WTC11 (cell line): ENCODE measurements at places on chromosomes 16 and 17. TPM values are rescaled to one million over a fixed set of nuclear protein-coding genes. Genes with fewer than 3 reads are reported as not detected.

DNA sequence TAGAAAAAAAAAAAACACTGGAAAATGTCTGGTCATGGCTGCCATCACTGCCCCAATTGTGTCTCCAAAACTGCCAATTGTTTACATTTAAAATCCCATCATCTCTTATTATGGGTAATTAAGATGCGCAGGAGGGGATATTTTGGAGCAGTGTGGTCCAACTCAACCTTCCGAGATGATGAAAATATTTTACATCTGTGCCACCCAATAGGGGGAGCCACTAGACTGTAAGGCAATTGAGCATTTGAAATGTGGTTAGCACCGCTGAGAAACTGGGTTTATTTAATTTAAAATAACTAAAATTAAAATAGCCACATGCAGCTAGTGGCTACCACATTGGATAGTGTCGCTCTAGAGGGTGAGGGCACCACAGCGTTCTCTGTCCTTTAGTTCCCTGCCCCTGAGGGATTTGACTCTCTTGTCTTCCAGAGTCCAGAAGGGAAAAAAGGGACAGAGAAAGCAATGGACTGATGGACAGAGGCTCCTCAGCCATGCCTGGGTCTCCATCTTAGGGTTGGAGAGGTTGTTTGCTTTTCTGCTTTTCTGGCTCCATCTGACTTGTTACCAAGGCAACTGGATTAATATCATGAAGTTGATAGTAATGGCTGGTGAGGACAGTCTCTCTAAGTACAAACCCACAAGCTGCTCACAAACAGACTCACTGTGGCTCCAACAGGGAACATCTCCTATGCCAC is 3.5 kb downstream of the MPO start:
- no peak for DNase-seq
- no peaks in the 10 kb centered on the region for H3K36me3 ChIP-seq
- peaks cover 16% of the 10 kb centered on the region for H3K27me3 ChIP-seq

DNA sequence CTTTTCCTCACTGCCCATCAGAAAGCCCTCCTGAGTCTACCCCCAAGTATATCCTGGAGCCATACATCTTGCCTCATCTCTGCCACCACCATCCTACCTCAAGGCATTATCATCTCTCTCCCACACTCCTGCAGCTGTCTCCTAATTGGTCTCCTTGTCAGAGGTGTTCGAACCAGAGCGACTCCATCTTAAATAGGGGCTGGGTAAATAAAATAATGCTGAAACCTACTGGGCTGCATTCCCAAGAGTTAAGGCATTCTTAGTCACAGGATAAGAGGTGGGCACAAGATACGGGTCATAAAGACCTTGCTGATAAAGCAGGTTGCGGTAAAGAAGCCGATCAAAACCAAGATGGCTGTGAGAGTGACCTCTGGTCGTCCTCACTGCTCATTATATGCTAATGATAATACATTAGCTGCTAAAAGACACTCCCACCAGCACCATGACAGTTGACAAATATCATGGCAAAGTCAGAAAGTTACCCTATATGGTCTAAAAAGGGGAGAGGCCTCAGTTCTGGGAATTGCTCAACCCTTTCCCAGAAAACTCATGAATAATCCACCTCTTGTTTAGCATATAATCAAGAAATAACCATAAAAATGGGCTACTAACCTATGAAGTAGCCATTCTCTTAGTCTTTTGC is 97.0 kb upstream of the C16orf82 start:
- no peak for DNase-seq
- no peak overlapping the region for H3K4me3 ChIP-seq

GRCh38 chr17:75295201-75296158 is 6.2 kb upstream of the SLC25A19 start:
- DNase-seq: no peak
- no peaks in the 10 kb centered on the region for H3K27me3 ChIP-seq
- no peaks in the 10 kb centered on the region for H3K36me3 ChIP-seq
- H3K4me3 ChIP-seq: no peak overlapping the region

DNA sequence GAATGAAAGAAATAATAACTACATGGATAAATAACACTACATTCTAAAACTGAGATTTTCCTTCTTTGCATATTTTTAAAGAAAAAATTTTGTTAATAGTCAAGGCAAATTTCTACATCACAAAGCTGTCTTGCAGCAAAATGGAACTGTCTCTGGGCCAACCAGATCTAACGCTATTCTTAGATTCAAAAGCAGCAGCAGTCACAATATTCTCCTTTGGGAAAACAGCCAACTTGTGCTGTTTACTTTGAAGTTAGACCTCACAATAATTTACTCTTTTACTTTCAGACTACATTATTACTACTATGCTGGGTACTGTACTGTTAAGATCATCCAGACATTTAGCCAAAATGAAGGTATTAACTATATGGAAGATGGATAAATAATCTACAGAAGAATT is 189.1 kb downstream of the CEP112 start:
- peaks cover 6% of the 10 kb centered on the region for H3K36me3 ChIP-seq
- no peaks in the 10 kb centered on the region for H3K4me1 ChIP-seq
- no peaks in the 10 kb centered on the region for H3K27me3 ChIP-seq
- DNase-seq: no peak

DNA sequence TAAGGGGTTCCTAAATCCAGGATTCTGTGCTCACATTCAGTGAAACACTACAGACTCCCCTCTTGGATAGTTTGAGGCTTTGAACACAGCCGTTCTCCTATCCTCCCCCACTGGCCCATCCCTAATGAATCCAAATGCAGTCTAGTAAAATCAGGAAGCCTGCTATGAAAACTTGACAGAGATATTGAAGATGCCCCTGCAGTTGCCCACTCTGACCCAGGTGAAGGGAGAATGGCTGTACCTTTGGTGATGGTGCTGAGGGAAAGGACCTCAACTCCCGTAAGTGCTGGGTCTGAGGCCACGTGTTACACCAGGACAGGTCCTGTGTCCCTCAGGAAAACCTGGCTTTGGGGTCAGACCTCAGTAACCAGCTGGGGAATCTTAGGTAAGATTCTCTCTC is 54.4 kb downstream of the SF3B3 start:
- no peak for DNase-seq
- H3K4me1 ChIP-seq: peaks cover 14% of the 10 kb centered on the region
- peaks cover 14% of the 10 kb centered on the region for H3K36me3 ChIP-seq
- peaks cover 4% of the 10 kb centered on the region; the same call in 1 of the 2 replicates for H3K27me3 ChIP-seq
- no peak overlapping the region for H3K4me3 ChIP-seq

DNA sequence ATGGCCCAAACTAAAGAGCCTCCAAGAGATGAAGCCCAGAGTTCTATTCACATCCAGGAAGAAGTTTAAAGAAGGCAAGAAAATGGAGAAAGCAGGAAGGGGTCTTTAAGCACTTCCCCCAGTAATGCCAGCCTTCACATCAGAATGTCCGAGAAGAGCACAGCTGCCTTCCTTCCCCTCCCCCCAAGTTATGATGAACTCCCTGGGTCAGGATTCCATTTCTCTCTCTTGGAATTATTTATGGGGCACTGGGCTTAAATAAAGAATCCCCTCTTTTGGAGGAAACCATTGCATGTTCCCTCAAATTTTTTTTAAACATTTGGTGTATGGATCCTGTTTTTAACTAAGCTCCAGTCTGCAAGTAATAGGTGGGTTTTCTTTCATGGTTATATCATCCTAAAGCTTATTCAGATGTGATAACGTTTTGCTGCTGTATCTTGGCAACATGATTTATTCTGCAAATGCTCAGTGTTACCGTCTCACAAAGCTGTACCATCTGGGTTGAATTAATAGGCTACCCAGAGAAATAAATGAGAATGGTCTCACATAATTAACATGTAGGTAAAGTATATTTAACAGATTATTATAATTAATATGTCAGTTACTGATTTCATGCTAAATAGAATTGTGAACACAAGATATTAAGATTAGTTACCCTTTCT is 160.9 kb upstream of the TOX3 start:
- no peaks in the 10 kb centered on the region for H3K36me3 ChIP-seq
- H3K27ac ChIP-seq: no peak overlapping the region
- no peak for DNase-seq
- peaks cover 10% of the 10 kb centered on the region for H3K4me1 ChIP-seq

- H3K4me1 ChIP-seq: peaks cover 17% of the 10 kb centered on the region
- no peaks in the 10 kb centered on the region for H3K27me3 ChIP-seq
- no peak overlapping the region for H3K4me3 ChIP-seq
- peak overlapping the region; percentile 60; the same call in 1 of the 2 replicates for H3K27ac ChIP-seq
- DNase-seq: no peak
Observed at GRCh38 chr17:2797226-2797625, 988 bp downstream of the RAP1GAP2 start.

GRCh38 chr17:29156781-29157180 is 23.4 kb downstream of the MYO18A start:
- H3K27me3 ChIP-seq: no peaks in the 10 kb centered on the region
- peaks cover 30% of the 10 kb centered on the region for H3K4me1 ChIP-seq
- no peak overlapping the region for H3K4me3 ChIP-seq
- H3K27ac ChIP-seq: peak overlapping the region; percentile 93; the same call in 1 of the 2 replicates

GRCh38 chr17:38508570-38508950 is 80.3 kb downstream of the ARHGAP23 start:
- no peak overlapping the region; the same call in 1 of the 2 replicates for H3K27ac ChIP-seq
- H3K27me3 ChIP-seq: peaks cover 33% of the 10 kb centered on the region
- peaks cover 33% of the 10 kb centered on the region for H3K4me1 ChIP-seq
- H3K36me3 ChIP-seq: peaks cover 11% of the 10 kb centered on the region

GRCh38 chr17:58593123-58593522 is 78.7 kb upstream of the MTMR4 start:
- no peaks in the 10 kb centered on the region for H3K36me3 ChIP-seq
- H3K27me3 ChIP-seq: no peaks in the 10 kb centered on the region
- H3K4me1 ChIP-seq: no peaks in the 10 kb centered on the region
- no peak overlapping the region for H3K27ac ChIP-seq
- no peak overlapping the region for H3K4me3 ChIP-seq

MSI2 gene
- total RNA-seq: 79.9 to 87.0 TPM (median 82.1 TPM) in 3 replicates

BAIAP3 gene
- 15.2 to 18.8 TPM (median 16.5 TPM) in 3 replicates for total RNA-seq

GRCh38 chr17:31838636-31839225 is 20.3 kb downstream of the COPRS start:
- DNase-seq: no peak
- peaks cover 5% of the 10 kb centered on the region for H3K27me3 ChIP-seq
- H3K4me3 ChIP-seq: no peak overlapping the region
- H3K27ac ChIP-seq: no peak overlapping the region
- no peaks in the 10 kb centered on the region for H3K4me1 ChIP-seq
- H3K36me3 ChIP-seq: no peaks in the 10 kb centered on the region

DNA sequence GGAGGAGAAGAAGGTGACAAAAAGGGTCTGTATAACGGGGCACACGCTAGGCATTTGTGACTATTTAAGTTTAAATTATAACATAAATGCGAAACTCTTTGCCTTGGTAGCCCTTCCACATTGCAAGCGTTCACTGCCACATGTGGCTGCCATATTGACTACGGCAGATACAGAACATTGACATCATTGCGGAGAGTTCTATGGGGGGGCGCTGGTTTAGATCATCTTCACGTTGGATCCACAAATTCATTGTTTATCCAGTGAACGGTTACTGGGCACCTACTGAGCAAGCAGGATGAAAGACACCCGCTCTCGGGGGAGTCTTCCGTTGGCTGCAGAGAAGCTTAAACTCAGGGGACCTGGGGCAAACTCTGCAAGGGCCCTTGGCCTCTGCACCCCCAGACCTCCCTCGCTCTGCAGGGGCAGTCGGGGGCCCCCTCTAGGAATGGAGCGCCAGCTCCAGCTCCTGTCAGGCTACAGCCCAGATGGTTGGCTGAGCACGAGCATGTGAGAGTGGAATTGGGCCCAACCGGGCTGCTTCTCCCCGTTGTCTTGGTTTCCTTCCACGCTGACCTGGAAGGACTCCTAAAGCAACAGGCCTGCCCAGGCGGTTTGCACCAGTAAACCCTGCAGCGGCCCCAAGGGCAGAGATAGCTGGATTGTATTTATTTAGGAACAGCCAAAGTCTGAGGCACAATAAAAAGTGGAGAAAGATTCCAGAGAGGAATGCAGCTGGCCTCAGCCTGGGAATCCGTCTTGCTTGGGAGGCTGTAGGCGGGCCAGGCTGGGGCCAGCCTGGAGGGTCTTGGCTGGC is 172.2 kb downstream of the SEC14L1 start:
- peaks cover 23% of the 10 kb centered on the region for H3K4me1 ChIP-seq
- H3K27ac ChIP-seq: no peak overlapping the region
- H3K36me3 ChIP-seq: no peaks in the 10 kb centered on the region; the same call in 1 of the 2 replicates
- no peaks in the 10 kb centered on the region for H3K27me3 ChIP-seq

DNA sequence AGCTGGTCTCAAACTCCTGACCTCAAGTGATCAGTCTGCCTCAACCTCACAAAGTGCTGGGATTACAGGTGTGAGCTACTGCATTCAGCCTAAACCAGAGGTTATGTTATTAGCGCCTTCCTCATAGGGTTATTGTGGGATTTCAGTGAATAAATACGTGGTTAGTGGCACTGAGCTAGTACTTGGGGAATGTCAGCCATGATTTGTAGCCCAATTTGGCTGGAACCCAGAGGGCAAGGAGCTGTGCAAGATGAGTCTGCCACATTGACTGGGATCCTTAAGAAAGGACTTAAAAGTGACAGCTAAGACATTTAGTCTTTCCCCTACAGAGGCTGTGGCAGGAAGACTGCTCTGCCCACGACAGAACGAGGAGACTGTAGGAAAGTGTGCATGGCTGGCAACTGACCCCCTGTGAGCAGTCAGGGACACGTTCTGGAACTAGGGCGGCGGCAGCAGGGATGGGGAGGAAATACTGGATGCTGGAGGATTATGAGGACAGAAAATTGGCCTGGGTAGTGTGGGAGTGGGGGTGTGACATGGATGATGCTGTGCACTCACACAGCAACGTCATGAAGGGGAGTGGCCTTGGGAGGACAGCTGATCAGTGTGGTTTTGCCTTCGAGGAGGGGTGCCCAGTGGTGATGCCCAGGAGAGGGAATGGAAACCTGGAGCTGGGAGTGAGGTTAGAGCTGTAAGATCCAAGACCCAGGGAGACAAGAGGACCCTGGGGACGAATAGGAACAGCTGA is 14.6 kb downstream of the ATP5PD start:
- DNase-seq: peak; percentile 35
- peak overlapping the region; percentile 99 for H3K4me3 ChIP-seq
- peaks cover 27% of the 10 kb centered on the region for H3K27me3 ChIP-seq
- H3K36me3 ChIP-seq: peaks cover 20% of the 10 kb centered on the region
- H3K4me1 ChIP-seq: peaks cover 22% of the 10 kb centered on the region

NPIPA8 gene
- 6.8 to 32.4 TPM (median 22.7 TPM) in 3 replicates for total RNA-seq

- peaks cover 10% of the 10 kb centered on the region for H3K27me3 ChIP-seq
- no peak overlapping the region for H3K4me3 ChIP-seq
- no peak overlapping the region for H3K27ac ChIP-seq
- peaks cover 24% of the 10 kb centered on the region for H3K4me1 ChIP-seq
Observed at GRCh38 chr16:18047761-18048160, 288.8 kb downstream of the NPIPA8 start.

KRT25 gene
- not detected in 3 replicates for total RNA-seq

DNA sequence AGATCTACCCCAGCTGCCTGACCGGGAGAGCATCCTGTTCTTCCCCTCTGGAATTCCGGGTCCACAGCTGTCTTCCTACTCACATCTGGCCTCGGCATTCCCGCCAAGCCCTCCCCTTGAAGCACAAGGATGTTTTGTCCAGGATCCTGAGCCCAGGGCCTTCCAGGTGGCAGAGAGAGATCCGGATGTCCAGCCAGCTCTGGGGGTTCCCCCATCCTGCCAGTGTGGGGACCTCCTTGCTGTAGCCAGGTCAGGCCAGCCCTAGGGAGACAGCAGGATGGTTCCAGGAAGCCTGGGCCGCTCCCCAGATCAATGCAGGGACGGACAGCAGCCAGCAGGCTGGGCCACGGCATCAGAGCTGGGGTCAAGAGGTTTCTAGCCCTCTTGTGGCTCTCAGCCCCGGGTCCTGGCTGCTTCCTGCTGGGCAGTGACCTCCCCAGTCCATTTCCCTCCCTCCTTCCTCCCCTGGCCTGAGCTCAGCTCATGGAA is 55.3 kb downstream of the SOCS3 start:
- no peak overlapping the region for H3K4me3 ChIP-seq
- DNase-seq: no peak
- peaks cover 11% of the 10 kb centered on the region for H3K4me1 ChIP-seq
- peaks cover 12% of the 10 kb centered on the region; the same call in 1 of the 2 replicates for H3K36me3 ChIP-seq
